Erythroblast (primary cell): ENCODE measurements at places on chromosomes 16 and 17.
A peak's percentile ranks its signal among the peaks of the same experiment; 100 is the strongest.

- no peak for DNase-seq
Measured at GRCh38 chr17:32491371-32492263, 4.8 kb downstream of the CDK5R1 start.

- DNase-seq: no peak
Measured at GRCh38 chr16:54431997-54432896, 145.7 kb upstream of the IRX3 start.

DNA sequence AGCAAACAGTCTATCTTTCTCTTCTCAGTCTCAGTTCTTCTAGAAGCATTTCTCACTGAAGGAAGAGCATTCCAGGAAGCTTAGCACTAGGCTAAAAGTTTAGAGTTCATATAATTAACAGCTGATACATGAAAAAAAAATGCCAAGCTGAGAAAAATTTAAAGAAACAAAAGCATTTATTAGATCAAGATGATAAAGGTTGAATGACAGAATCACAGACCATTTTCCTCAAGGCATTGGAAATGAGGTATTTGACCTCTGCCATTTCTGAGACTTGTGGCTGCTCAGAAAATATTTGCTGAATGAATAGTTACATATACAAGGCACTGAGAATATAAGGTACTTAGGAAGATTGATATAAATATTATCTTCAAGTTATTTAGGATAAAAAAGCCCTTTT is 901.6 kb upstream of the GOT2 start:
- DNase-seq: no peak

DNA sequence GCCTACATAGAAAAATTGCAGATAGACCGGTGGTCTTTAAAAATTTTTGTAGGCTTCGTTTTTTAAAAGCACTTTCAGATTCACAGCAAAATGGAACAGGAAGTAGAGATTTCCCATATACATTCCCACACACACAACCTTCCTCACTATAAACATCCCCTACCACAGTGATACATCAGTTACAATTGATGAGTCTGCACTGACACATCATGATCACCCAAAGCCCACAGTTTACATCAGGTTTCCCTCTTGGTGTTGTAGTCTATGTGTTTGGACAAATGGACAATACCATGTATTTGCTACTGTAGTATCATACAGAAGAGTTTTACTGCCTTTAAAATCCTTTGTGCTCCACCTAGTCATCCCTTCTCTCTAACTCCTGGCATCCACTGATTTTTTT is 113.9 kb upstream of the ADAMTS18 start:
- DNase-seq: no peak

DNA sequence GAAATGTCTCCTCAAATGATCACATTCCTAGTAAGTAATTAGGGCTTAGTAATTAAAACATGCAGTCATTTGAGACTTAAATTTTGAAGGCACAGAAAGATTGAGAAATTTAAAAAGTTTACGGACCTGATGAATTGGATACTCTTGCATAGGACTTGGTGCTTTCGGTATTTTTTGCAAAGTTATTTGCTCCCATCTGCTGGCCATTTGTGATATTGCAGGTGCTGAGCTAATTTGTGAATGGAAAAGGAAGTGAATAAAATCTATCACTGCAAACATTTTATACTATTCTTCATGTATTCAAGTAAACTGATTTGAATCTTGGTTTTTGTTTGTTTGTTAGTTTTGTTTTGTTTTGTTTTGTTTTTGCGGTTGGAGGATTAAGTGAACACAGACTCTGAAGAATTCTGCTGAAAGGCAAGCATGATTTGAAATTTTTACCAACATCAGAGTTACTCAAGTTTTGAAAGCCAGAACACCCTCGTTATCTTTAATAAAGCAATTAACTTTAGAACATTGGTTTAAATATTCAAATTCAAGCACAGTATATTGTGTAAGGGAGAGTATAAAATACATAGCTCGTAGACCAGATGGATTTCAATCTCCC is 689.5 kb upstream of the RBFOX1 start:
- DNase-seq: peak; percentile 22

GRCh38 chr17:29833801-29834200 is 96.2 kb downstream of the SSH2 start:
- no peak for DNase-seq

DNA sequence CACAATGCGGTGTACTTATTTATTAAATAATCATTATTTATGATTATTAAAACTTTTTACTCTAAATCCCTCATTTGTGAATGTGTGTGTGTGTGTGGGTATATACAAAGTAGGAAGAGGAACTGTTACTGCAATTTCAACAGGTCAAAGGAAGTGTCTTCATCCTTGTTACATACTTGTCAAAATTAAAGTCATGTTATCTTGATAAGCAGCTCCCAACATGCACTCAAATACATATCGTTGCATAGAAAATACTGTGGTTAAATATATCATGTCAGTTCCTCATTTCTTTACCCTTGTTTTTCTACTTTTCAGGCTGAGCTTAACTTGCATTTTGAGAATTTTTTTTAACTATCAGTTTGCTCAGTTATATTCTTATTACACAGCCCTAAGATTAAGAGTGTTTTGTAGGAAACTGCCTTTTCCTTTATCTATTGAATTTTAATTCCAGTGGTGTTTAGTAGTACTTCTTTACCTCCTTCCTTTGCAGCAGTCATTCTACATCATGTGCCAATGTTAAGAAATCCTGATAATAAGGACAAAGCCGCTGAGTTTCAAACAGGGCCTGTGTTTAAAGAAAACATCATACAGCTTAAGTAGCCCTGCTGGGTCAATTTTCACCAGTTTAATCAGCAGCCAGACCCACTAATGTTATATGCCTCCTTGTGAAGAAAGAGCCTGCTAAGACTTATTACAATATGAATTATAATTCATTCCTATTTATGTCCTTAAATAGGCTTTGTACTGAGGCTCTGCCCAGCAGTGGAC is 7.2 kb downstream of the EFCAB5 start:
- no peak for DNase-seq

DNA sequence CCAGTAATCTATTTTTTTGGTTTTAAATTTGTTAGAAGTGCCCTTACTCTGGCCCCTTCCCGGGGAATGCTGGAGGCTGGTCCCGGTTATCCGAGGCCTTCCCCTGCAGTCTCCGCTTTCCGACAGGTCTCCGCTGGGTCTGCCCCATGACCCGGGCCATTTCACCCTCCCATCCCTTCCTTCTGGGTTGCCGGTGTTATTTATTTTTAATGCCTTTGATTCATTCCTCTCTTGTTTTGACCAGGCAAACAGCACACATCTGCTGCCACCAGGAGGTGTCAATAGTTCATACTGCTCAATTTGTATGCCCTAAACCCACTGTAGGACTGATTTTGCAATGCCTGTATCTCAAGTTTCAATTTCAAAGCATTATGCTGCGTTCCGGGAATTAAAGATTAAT is 113.2 kb upstream of the IRX5 start:
- DNase-seq: no peak

DNA sequence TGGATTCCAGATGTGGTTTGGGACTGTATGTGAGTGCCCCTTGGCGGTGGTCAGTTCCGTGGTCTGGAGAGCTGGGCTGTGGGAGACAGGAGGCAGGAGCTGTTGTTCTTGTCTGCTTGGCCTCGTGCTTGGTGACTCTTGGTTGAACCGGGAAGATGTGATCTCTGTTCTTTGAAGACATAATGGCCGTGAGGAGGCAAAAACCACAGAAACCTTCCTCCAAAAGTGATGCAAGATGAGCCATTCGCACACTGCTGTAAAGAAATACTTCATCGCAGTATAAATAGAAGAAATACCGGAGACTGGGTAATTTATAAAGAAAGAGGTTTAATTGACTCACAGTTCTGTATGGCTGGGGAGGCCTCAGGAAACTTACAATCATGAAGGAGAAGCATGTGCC is 128.8 kb downstream of the RAP1GAP2 start:
- DNase-seq: no peak

DNA sequence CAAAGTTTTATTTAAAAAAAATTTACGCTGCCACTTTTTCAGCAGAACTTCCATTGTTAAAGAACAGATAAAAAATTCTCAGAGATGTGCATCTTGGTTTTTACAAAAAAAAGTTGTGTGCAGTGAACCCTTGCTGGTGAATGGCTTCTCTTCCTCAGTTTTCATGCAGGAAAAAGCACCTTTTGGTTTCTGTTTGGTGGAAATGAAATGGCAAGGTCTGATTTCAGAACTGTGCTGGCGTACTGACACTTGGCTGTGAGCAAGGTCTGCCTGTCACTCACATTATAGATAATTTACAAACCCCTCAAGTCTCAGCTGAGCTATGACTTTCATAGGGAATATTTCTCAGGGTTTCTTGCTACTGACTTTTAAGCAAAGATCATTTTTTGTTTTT is 5.7 kb upstream of the SALL1 start:
- DNase-seq: no peak

DNA sequence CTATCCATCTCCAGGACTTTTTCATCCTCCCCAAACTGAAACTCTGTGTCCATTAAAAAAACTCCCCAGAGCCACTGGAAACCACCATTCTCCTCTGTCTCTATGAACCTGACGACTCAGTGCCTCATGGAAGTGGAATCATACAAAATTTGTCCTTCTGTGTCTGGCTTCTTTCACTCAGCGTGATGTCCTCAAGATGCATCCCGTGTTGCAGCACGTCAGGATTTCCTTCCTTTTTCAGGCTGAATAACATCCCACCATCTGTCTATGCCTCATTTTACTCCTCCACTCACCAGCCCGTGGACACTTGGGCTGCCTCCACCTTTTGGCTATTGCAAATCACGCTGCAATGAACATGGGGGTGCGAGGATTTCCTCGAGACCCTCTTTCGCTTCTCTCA is 12.6 kb upstream of the ALDH3A1 start:
- DNase-seq: no peak

DNA sequence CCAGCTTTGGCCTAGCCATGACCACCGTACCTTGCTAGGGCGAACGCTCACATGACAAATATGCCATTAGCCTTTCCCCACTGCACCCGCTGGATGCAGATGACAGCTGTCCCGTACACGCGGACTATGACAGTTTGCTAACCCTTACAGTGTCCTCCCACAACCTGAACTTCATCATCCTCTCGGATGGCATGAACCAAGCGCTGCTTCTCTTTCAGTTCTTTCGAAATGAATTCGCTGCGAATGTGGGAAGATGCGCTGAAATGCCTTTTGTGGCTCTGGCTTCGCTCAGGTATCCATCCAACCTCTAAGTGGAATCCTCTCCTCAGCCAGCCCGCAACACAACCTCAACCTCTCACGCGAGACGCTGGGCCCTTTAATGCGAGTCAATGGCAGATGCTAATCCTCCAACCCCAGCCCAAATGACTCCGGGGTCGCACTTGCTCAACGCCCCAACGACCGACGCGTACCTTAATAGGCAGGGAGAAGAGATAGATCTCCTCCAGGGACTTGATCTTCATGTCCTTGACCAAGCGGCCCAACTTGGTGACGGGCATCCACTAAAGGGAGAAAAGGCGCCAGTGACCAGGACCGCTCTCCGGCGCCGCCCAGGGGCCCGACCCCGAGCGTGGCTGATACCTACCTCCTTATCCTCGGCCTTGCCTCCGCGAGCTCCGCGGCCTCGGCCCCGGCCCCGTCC is 670 bp downstream of the RPS2 start:
- peak; percentile 73 for DNase-seq

- DNase-seq: no peak
Measured at GRCh38 chr17:36918211-36918691, 19.0 kb upstream of the LHX1 start.

DNA sequence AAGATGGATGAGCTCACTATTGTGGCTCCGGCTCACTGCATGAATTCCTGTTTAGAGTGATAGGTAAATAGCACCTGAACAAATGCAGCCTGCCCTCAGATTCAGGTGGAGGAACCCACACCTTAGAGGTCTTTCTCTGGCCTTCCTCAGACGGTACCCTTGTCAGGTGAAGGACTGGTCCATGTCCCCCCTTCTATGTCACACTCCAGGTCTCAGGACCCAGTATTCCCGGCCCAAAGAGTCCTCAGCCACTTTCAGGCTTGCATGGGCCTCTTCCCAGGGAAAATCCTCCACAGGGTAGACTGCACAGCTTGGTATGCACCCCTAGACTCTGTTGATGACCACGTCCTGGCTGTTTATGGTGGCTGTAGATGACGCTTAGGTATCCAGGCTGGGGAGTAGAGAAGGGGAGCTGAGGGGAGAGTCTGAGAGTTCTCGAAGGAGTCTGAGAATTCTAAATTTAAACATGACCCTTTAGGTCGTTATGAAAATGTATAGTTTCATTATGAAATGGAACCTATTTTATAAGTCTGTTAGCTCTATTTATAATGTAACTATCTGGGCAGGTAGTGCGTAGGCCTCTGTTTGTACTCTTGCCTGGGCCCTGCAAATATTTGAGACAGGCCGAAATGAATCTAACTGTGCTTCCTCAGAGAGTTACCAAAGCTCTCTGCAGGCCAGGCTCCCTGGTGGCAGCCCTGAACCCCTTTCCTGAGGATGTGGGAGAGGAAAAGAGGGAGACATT is 32.5 kb upstream of the CCR7 start:
- no peak for DNase-seq

DNA sequence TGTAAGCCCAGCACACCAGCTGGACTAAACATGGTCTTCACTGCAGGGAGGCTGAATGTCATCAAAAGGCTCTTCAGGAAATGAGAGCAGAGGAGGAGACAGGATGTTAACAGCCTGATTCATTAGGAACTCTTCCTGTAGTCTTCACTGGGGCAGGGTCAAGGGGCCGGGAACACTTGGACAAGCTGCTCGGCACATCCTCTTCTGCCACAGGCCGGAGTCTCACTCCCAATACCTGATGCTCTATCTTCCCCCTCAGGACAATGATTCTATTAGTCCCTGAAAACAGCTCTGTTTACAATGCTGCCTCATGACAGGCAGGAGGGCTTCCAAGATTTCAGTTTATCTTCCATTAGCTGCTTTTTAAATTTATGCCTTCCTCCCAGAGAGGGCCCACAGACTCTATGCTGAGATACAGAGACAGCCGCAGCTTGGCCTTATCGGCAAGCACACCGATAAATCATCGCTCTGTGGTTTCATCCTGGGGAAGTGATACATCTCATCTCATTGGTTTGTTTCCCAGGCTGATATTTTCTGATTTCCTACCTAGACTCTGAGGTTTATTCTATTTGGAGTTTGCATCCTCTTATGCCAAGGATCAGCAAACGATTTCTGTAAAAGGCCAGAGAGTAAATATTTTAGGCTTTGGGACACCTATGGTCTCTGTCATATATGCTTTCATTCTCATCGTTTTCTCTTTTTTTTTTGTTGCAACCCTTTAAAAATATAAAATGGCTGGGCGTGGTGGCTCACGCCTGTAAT is 214.0 kb upstream of the ASIC2 start:
- peak; percentile 49 for DNase-seq

DNA sequence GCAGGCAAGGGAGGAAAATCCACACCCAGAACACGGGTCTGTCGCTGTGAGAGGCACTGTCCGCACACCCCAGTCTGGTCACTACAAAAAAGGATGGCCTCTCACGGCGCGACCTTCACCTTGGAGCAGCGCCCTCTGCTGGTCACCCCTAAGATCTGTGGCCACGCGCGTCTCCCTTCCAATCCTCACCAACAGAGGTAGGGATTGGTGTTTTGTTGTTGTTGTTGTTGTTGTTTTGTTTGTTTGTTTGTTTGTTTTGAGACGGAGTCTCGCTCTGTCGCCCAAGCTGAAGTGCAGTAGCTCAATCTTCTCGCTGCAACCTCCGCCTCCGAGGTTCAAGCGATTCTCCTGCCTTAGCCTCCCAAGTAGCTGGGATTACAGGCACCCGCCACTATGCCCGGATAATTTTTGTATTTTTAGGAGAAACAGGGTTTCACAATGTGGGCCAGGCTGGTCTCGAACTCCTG is 15.0 kb upstream of the C17orf58 start:
- peak; percentile 77 for DNase-seq

GRCh38 chr16:27851586-27851985 is 211.9 kb downstream of the GSG1L start:
- DNase-seq: no peak
